ENCODE measurements at places on chromosomes 4 and X. TPM values are rescaled to one million over a fixed set of nuclear protein-coding genes. Genes with fewer than 3 reads are reported as not detected.

DNA sequence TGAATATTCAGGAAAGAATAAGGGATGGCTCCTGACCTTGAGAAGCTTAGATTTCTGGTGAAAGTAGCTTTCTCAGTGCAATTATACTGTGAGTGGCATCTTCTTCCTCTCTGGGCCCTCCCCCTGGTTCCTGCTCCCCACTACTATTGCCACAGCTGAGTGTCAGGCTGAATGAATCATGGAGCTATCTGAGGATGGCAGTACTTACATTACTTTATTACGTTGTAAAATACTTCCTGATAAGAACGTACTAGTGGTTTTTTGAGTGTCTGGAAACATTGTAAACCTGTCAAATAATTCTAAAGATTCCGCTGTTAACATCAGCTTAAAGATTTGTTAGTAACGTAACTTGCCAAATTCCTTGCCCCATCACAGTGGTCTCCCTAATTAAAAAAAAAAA is 36.2 kb downstream of the ARHGAP10 start:
- peak; percentile 30 for DNase-seq

DNA sequence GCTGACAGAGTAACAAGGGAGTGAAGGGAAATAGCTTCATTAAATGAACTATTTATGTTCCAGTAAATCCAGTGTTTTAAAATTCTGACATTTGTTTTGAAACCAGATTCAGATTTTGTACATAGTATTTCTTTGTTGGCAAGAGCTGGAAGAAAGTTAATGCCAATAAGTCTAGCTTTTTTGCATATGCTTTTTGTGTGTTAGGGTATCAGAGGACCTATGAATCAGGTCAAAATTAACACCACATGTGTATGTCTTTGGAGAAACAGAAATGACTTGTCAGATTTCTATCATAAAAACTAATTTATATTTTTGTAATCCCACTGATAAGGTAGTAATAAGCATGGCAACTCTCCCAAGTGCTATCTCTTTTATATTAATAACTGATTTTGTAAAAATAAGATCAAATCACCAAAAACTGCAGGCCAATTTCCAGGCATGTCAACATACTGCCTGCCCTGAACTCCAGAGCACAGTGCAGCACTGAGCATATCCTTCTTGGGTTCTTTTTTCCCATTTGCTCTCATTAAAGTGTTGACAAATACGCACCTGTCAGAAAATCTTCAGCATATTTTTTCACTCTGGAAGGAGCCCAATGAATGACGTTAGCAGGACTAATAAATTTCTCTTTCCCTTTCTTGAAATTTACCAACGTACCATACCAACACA is 65.5 kb downstream of the SH3RF1 start:
- no peak for DNase-seq

The RAB39B gene
- not detected for total RNA-seq

The MAGEB17 gene
- not detected for total RNA-seq

All from HT-29 (cell line).